ENCODE measurements at places on chromosomes 11 and 22.
A peak's percentile ranks its signal among the peaks of the same experiment; 100 is the strongest.

DNA sequence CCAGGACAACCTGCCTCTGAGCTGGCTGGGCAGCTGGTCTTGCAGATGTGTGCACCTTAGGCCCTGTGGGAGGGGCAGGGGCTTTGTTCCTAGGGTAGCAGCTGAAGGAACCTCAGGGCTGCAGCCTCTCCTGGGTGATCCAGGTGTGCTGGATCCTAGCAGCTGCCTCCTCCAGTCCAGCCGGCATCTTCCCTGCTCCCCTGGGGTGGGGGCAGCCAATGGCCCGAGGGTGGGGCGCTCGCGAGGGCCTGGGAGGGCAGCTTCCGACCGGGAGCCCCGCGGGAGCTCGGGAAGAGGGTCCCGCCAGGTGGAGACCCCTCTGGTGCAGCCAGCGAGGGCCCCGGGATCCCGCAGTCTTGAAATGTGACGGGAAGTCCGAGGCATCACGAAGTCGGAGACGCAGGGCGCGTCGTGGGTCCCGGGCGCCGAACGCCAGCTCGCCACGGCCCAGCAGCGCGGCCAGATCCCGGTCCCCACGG lies 1.7 kb downstream of the IFITM1 start:
- no peak for DNase-seq

DNA sequence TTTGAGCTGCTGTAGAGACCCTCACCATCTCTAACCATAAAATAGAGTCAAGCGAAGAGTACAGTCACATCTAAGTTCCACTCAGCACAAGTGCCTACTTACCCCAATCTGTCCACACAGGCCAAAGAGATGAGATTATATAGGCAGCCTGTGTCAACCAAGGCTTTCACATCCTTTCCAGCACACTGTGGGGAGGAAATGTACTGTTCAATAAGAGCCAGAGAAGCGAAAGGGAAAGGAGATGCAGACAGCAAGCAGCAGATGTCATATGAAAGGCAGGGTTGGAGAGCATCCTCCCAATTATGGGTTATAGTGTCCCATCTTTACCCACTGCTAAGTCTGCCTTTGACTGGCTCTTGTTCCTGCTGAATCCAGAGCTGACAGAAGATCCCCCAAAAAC lies 16.4 kb downstream of the NRIP3 start:
- no peak for DNase-seq

DNA sequence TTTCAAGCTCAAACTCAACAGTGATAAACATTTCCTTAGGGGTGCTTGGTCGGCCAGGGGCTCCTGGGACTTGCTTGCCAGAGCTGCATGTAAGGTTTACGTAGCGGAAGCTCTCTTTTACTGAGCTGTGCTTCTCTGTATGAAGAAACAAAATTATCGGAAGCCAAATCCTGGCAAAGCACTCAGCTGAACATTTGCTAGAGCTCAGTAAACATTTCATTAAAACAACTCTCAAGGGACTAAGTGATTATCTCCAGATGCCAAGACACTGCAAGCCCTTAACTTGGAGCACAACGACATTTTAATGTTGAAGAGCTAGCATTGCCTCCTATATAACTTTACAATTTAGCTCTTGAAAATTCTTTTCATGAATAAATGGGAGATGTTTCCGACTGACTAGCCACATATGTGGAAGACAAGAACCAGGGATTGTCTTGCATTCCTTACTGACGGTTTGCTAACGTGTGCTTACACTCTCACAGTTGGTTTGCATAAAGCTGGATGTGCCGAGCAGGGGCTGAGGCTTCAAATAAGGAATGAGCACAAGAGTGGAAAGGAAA lies 43.4 kb downstream of the SCUBE2 start:
- peak; percentile 82 for DNase-seq

- no peak for DNase-seq
Observed at GRCh38 chr11:10526974-10527918, 13.7 kb downstream of the RNF141 start.

GRCh38 chr22:48175721-48176120 lies 1413.3 kb downstream of the TBC1D22A start:
- DNase-seq: no peak

DNA sequence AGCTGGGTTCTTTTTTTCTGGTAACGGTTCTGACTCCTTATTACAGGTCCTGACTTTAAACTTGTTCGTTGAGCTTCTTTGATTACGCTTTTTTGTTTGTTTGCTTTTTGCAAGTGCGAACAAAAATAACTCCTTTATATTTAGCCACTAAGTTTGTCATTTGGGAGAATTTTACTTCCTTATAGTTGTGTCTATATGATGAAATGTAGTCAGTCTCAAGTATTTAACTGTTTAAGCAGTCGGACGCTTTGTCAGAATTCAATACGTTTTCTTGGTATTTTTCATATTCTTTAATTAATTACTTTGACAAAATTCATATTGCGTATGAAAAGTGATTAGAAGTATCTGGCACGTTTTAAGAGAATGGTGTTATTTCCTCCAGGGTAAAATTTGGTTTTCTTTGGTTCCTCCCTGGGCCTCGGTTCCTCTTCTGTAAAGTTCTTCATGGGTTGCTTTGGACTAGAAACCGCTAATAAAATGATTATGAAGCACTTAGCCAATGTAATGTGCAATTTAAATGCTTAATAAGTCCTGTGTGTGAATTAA lies 1.3 kb downstream of the CBL start:
- DNase-seq: no peak

- no peak for DNase-seq
Observed at GRCh38 chr11:64173616-64174355, 7.9 kb upstream of the MACROD1 start.

- no peak for DNase-seq
Observed at GRCh38 chr11:76863196-76863777, 2.6 kb downstream of the ACER3 start.

DNA sequence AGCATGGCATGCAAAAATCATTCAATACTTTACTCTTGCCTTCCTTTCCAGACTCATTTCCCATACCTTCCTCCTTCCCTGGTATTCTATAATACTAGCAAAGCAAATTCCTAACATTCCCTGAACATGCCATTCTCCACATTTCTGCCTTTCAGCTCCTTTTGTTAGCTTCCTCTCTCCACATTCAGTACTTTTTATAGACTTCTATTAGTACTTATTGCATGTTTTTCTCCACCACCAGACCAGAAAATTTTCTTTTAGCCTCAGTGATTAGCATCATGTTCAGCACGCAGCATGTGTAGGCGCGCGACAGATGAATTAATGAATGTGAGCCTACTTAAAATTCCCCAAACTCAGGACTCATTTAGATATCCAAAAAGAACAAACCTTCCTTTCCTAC lies 935.3 kb downstream of the DLG2 start:
- DNase-seq: no peak

GRCh38 chr11:48019217-48019584 lies 38.8 kb downstream of the PTPRJ start:
- DNase-seq: peak; percentile 90

GRCh38 chr11:76347466-76347865 lies 33.5 kb downstream of the THAP12 start:
- no peak for DNase-seq

GRCh38 chr11:61281581-61282250 lies 13.4 kb downstream of the VWCE start:
- DNase-seq: peak; percentile 18

- no peak for DNase-seq
Observed at GRCh38 chr22:21917181-21917958, 35.3 kb downstream of the PPM1F start.

GRCh38 chr11:61781585-61781984 lies 10.8 kb downstream of the TMEM258 start:
- DNase-seq: no peak

DNA sequence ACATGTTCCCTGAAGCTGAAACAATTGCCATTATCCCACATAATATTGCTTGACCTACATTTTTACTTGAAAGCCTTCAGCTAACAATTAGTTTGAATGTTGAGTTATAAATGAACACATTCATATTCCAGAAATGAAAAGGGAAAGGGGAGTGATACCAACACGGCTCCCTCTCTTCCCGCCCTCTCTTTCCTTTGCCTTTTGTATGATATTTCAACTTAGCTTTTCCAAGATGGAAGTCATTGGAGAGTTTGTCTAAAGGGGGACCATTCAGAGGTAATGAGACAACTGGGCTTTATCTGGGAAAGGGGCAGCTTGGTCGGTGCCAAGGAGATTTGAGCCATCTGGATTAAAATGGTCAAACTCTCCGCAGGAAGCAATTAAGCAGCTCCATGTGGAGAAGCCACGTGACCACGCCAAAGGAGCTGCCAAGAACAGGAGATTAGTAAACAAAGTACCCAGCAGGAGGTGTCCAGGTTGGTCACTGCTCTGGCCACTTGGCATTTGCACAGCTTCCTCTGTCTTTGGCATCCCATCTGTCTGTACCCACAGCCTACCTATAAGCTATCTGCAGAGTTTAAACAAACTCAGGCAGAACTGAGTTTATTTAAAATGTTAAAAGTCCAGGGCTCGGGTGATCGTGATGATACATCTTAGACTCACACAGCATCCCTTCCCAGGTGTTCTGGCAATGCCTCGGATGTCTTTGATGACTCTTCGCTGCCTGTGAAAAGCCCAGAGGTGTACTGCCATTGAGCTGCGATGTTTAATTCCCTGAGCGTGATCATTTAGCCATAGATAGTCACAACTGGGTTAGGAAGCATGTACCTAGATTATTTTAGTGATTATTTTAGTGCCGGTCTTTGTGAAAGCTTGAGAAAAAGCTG lies 735.9 kb downstream of the NTM start:
- no peak for DNase-seq

DNA sequence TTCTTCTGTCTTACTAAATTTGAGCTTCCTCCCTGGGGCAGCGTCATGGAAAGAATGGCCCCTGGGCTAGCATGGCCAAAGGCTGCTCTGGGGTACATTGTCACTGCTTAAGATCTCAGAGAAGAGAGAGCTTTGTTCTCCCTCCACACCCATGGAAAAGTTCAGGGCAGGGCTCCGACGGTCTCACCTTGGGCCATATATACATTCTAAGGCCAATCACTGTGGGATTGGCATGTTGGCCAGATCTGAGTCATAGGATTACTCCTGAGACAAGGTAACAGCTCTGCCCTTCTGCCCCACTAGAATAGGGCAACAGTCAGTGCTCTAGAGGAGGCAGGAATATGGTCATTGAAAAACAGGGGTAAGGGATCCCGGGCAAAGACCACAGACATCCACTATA lies 56.2 kb downstream of the BUD13 start:
- DNase-seq: no peak

- no peak for DNase-seq
Observed at GRCh38 chr11:9787981-9788521, 124.2 kb downstream of the SWAP70 start.

GRCh38 chr11:128865490-128865889 lies 1.6 kb downstream of the KCNJ1 start:
- no peak for DNase-seq

GRCh38 chr11:40273192-40273732 lies 1186.2 kb downstream of the LRRC4C start:
- DNase-seq: no peak

DNA sequence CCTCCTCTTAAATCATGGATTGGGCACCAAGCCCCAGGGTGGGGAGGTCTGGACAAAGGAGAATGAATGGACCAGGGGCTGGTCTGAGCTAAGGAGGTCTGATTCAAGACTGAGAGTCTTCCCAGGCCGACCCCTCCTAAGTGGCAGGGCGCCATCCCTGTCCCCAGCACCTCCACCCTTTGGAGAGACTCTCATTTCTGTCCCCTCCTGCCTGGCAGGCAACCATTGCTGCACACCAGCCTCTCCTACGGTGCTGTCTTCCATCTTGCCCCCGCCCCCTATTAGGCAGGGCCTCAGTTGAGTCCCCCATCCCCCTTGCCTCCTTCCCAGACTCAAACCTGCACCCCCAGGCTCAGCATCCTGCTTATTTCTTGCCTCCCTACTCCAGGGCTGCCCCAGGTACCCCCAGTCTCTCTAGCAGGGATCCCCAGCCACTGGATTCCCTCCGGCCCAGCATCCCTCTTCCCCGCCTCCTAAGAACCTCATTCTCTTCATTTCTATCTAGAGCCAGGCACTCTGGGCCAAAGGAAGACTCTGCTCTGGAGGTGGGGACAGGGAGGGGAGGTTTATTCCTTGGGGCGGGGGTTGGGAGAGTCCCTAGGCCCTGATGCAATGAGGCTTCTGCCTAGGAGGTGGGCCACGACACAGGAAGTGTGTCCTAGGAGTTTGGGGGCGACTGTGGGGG lies 1.7 kb upstream of the RCOR2 start:
- no peak for DNase-seq

GRCh38 chr22:36554098-36554497 lies 25.1 kb upstream of the EIF3D start:
- DNase-seq: no peak

DNA sequence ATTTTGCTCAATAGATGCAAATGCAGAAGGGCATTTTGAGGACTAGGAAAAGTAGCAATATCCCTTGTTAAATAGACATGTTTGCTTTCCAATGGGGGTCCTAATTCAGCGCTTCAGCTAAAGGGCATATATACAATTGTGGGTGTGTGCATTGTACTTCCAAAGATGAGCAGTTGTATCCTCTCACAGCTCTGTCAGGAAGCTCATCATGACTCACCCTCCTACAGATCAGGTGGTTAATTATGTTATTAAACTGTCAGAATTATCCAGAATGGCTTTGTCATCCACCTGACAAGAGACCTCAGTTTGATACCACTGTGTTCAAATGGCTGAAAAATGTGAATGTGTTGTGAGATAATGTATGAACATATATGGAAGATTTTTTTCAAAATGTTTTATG lies 252.2 kb upstream of the MTNR1B start:
- no peak for DNase-seq

- DNase-seq: no peak
Observed at GRCh38 chr11:74256378-74257133, 54.9 kb downstream of the P4HA3 start.

DNA sequence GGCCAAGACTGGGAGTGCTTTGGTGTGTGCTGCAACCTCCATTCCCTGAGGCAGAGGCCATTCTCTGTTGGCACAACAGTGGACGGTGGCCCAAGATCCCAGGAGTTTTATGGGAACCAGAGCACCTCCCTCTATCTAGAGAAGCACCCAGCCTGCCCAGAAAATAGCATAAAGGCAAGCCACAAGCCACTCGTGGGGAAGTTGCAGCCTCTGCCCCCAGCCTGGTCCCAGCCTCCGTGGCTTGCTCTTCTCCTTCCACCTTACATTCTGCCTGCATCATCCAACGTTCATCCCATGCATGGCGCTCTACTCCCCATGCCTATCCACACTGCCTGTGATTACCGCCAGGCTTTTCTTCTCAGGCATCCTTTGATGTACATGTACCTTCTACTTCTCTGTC lies 15.8 kb downstream of the IL17RA start:
- DNase-seq: no peak

GRCh38 chr11:48101958-48102357 lies 114.7 kb upstream of the OR4B1 start:
- DNase-seq: no peak

GRCh38 chr11:95119361-95120060 lies 29.9 kb downstream of the ENDOD1 start:
- DNase-seq: no peak

- no peak for DNase-seq
Observed at GRCh38 chr11:128779036-128779435, 85.2 kb downstream of the FLI1 start.

GRCh38 chr11:134438542-134439537 lies 26.8 kb upstream of the B3GAT1 start:
- no peak for DNase-seq

DNA sequence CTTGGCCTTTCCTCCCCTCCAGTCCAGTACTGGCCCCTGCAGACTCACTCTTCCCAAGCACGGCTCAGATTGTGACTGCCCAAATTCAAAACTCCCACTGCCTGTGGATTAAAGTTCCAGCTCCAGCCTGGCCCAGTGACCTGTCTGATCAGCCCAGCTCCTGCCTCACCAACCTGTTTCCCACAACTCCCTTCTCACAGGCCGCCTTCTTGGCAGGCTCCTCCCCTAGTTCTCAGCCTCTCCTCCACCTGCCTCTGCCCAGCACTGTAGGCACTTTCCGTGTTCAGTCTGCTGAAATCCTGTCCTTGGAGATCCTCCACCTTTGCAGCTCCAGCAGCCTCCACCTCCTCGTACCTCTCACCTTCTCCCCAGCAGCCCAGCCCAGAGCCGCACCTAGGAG lies 68.6 kb downstream of the MICAL2 start:
- no peak for DNase-seq

Measured in NCI-H526 treated with DMSO at 0.1 percent for 48 hours (cell line).